Kidney capillary endothelial cell (primary cell): ENCODE measurements at places on chromosomes 5 and 9.
A peak's percentile ranks its signal among the peaks of the same experiment; 100 is the strongest.

DNA sequence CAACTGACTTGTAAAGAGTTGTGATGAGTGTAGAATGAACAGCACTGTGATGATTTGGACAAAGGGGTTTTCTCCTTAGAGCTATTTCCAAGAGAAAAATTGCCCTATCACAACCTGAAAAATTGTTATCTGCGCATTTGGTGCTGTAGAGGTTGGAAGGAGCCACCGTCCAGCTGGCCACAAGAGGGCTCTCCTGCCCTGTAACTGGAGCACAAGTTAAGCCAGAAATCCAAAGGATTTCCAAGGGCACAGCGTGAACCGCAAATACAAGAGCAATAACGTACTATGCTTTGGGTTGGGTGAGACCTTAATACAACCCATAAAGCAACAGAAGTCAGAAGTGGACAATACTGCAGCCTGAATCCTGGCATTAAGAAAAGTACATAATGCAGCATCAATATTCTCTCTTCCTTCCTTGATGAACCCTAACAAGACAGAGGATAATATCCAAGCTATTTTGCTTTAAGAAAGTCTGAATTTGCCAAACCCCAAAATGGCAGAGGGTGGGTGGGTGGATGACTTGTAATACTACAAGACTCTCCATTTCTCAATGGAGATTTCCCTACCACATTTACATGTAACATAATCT is 56.8 kb upstream of the SMIM32 start:
- peak; percentile 59 for DNase-seq

DNA sequence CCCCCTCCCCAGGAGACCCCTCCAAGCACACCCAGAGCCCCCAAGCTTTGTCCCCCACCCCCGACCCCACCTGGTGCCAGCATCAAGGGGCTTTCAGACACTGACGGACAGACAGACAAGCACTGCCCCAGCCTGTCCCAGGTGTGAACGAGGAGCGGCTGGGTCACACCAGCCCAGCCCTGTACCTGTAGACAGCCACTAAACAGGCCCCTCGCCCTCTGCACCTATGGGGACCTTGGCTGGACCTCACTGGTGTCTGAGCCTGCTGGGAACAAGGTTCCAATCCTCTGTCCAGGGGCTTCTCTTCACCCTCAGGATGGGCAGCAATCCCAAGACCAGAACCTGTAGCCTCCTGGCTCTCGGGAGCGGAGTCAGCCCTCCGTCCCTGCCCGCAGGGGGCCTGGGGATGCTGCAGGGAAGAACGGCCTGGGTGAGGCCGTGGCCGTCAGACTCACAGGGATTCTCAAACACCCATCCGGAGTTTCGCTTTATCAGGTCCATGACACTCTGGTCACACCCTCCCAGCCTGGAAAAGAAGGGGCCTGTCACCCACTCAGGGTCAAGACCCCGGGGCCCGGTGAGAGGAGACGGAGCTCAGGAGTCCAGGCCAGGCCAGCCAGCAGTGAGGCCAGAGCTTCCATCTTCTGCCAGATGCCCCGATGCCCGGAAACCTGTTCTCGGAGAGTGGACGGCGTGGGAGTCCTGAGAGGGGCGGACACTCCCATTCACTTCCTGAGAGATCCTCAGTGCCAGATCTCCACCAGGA is 2.8 kb downstream of the LCN6 start:
- no peak for DNase-seq

GRCh38 chr9:85900504-85901201 is 40.3 kb upstream of the NAA35 start:
- DNase-seq, result peak; percentile 17

DNA sequence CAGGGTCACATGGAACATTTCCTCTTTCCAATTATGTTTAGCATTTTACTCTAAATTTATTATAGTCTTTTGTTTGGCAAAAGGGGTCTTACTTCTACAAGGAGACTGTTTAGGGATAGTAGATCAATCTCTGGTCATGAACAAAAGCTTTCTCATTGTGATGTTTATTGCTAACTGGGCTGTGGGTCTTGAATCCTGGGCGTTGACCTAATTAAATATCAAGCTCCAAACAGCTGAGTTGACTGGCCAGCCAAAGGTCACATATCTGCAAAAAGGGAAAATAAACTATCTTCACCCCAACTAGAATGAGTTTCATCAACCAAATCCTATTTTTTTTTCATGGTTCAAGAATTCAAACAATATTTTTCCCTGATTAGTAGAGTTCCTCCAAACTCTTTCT is 245.4 kb upstream of the TUT7 start:
- DNase-seq, result no peak

- no peak for DNase-seq
Observed at GRCh38 chr5:35354751-35355150, 124.5 kb upstream of the PRLR start.

DNA sequence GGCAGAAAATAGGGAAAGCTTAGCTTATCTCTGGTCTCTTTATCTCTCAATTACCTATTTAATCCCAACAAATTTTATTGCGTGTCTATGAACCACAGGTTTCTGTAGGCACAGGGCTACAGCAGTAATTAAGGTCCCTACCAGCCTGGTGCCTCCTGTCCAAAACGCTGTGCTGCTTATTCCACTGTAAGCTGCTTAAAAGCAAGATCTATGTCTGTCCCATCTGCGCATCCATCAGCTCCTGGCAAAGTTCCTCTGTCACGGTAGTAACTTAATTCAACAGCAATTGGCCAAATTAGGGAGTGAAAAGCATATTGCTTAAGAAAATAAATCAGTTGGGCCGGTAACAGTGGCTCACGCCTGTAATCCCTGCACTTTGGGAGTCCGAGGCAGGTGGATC is 235.8 kb upstream of the VLDLR start:
- DNase-seq, result no peak

DNA sequence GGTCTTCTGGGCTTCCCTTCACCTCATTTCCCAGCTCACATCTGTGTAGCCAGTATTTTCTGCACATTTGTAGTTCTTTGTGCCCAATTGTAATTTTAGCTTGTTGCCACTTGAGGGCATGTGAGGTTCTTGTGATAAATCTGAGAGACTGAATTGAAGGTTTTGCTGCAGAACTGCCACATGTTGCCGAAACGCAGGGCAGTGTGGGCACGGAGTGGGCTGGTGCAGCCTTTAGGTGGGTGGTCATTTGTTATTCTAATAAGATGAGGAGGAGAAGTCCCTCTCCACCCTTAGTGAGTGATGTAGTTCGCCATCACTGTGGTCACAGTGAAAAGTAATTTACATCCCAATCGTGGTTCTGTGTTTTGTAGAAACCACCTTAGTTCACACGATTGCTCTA is 21.2 kb downstream of the OTULIN start:
- peak; percentile 44 for DNase-seq
